Ascending aorta (tissue), 2 donors: ENCODE measurements at places on chromosomes 1 and 21. TPM values are rescaled to one million over a fixed set of nuclear protein-coding genes. Genes with fewer than 3 reads are reported as not detected.

DNA sequence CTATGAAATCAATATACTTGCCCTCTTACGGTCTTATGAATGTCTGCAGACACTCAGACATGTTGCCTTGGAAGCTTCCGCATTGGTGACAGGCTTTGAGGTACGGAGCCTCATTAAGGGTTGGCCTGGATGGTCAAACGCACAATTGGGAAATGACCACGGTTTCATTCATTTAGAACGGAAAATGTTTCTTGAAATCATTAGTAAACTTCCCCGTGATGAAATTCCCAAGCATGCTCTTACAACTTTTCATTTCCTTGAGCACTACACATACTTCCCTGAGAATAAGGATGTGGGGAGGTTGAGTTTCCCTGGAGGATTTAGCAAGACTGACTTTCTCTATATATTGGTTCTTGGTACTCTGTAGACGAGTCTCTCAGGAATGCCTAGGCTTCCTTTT lies 146.3 kb downstream of the HLX start:
- H3K4me3 ChIP-seq, result no peak overlapping the region
- H3K4me1 ChIP-seq, result no peaks in the 10 kb centered on the region
- DNase-seq, result no peak
- no peak overlapping the region for H3K27ac ChIP-seq
- no peaks in the 10 kb centered on the region for H3K27me3 ChIP-seq

- DNase-seq, result no peak
- H3K4me3 ChIP-seq, result no peak overlapping the region
- no peaks in the 10 kb centered on the region for H3K27me3 ChIP-seq
These were observed 58.8 kb downstream of the MAP3K21 start for GRCh38 chr1:233386336-233386735.

DNA sequence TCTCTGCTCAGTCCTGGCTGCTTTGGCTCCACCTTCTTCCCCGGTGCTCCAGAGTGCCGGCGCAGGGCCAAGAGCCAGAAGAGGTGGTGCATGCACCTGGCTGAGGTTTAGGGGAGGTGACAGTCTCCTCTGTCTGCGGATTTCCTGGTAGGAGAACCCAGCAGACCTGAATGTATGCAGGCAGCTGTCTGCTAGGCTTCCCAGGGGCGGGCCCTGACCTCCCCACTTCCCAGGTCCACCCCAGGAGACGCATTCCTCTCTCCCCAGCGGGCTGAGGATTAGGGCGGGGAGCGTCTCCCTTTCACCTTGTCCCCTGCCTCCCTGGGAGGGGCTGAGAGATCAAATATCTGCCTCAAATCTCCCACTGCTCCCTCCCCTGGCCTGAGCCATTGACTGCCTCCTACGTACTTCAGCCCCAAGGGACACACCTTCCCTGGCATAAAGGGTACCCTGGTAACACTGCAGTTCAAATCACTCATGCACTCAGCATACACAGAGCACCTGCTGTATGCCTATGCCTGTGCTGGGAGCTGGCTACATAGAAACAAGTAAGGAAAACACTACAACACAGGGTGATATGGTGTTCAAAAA lies 27.5 kb downstream of the DMBX1 start:
- DNase-seq, result no peak
- H3K4me1 ChIP-seq, result no peaks in the 10 kb centered on the region
- no peaks in the 10 kb centered on the region for H3K36me3 ChIP-seq
- no peak overlapping the region for H3K4me3 ChIP-seq

GRCh38 chr1:107263291-107263915 lies 122.6 kb downstream of the NTNG1 start:
- no peaks in the 10 kb centered on the region for H3K27me3 ChIP-seq
- H3K36me3 ChIP-seq, result no peaks in the 10 kb centered on the region
- no peak overlapping the region for H3K4me3 ChIP-seq
- DNase-seq, result no peak

DNA sequence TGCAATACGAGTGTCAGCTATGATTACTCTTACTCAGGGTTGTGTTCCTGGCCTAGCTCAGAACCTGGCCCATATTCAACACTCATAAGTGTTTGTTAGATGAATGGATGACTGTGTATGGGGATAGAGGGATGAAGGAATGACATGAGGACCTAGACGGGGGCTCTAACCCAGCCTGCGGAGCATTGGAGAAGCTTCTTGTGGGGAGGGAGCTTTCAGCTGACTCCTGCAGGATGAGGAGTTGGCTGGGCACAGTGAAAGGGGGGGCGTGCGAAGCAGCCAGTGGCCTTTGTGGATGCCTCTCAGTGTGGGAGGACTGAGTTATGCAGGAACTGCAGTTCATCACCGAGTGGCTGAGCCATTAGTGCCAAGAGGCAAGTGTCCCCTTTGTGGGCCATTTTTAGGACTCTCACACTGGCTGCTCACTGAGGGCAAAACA lies 1.2 kb upstream of the EXTL1 start:
- H3K4me1 ChIP-seq, result no peaks in the 10 kb centered on the region
- DNase-seq, result no peak
- no peaks in the 10 kb centered on the region for H3K36me3 ChIP-seq

DNA sequence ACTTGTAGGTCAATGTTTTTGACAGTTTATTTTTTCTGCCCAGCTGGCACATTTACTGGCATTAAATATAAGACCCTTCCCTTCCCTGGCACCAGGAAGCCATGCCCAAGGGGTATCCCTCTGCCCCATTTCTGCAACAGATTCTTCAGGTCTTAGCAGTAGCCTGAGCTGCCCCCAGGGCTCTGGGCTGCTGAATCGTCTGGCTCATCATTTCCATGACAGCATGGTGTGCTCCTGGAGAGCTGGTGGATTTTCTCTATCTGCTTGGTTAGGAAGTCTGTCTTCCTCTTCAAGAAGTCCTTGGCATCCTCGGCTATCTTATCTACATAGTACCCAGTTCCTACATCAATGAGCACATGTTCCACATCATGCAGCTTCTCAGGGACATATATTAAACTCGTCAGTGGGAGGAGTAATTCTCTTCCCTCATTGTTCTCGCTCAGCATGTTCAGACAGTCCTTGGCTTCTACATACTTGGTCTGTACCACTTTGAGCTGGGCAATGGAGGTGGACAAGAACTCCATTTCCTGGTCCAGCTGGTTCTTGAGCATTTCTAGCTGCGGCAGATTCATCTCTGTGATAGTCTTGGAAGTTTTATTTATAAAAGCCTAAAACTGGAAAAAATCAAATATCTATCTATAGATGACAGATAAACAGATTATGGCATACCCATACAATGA lies 23.5 kb downstream of the MIA3 start:
- H3K27ac ChIP-seq, result no peak overlapping the region
- H3K4me3 ChIP-seq, result no peak overlapping the region
- no peaks in the 10 kb centered on the region for H3K27me3 ChIP-seq
- no peak for DNase-seq

- no peaks in the 10 kb centered on the region for H3K27me3 ChIP-seq
- no peak for DNase-seq
- H3K27ac ChIP-seq, result peak overlapping the region; percentile 99
- peak overlapping the region; percentile 81 for H3K4me3 ChIP-seq
- H3K4me1 ChIP-seq, result peaks cover 15% of the 10 kb centered on the region
These were observed 2.6 kb downstream of the LRRC41 start for GRCh38 chr1:46300673-46301405.

Gene AK4
- total RNA-seq, result 29.5 TPM

Gene SYDE2
- total RNA-seq, result 0.43 TPM

Gene MMP23B
- total RNA-seq, result 71.3 TPM
